ENCODE measurements at places on chromosomes 3 and 15.

GRCh38 chr3:168094580-168094876, 1.2 kb downstream of the GOLIM4 start:
- DNase-seq, result no peak
- H3K4me1 ChIP-seq, result peaks cover 11% of the 10 kb centered on the region
- peak overlapping the region; percentile 74 for H3K4me3 ChIP-seq

DNA sequence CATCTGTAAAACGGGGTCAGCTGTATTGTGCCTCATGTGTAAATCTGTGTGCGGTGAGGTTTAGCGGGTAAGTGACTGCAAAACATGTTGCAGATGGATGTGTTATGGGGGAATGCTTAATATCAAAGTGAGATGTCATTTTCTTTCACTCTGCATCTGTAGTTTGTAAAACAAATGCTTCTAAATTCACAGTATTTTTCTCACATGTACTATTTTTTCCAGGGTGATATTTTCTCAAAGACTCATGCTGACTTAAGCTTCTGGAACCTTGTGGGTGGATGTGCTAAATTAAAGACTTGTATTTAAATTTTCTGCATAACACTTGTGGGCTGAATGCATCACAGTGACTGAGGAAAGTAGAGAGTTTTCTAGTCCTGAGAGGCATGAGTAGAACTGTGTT, 115.2 kb upstream of the TP63 start:
- no peak for DNase-seq
- H3K27me3 ChIP-seq, result no peaks in the 10 kb centered on the region
- no peak overlapping the region for H3K27ac ChIP-seq
- no peaks in the 10 kb centered on the region for H3K4me1 ChIP-seq
- H3K4me3 ChIP-seq, result no peak overlapping the region
- no peaks in the 10 kb centered on the region for H3K36me3 ChIP-seq

DNA sequence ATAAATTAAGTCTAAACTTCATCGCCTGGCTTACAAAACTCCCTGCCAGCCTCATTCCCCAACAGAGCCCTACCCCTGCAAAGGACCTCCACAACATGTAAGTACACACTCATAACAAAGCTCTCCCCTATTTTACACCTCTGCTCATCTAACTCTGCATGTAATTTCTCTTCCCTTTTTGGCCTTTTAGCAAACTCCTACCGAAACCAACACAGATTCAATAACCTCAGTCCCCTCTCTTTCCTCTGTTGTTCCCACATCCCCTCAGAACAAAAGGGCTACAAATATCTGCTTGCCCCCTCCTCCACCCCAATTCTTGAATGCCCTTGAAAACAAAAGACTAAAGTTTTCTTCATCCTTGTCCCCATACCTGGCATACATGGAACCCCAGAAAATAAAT, 662 bp downstream of the UBL7 start:
- peak overlapping the region; percentile 84 for H3K4me3 ChIP-seq
- H3K27me3 ChIP-seq, result no peaks in the 10 kb centered on the region
- no peak for DNase-seq
- H3K36me3 ChIP-seq, result peaks cover 4% of the 10 kb centered on the region
- H3K27ac ChIP-seq, result no peak overlapping the region
- H3K4me1 ChIP-seq, result peaks cover 6% of the 10 kb centered on the region

GRCh38 chr15:67531379-67531914, 10.5 kb downstream of the C15orf61 start:
- DNase-seq, result peak; percentile 80
- no peaks in the 10 kb centered on the region for H3K36me3 ChIP-seq
- no peaks in the 10 kb centered on the region for H3K27me3 ChIP-seq
- no peak overlapping the region for H3K27ac ChIP-seq

GRCh38 chr15:63364399-63365272, 17.0 kb downstream of the CA12 start:
- no peak overlapping the region for H3K27ac ChIP-seq
- H3K27me3 ChIP-seq, result peaks cover 6% of the 10 kb centered on the region
- no peak overlapping the region for H3K4me3 ChIP-seq
- H3K4me1 ChIP-seq, result peaks cover 11% of the 10 kb centered on the region
- H3K36me3 ChIP-seq, result no peaks in the 10 kb centered on the region
- peak; percentile 22 for DNase-seq

DNA sequence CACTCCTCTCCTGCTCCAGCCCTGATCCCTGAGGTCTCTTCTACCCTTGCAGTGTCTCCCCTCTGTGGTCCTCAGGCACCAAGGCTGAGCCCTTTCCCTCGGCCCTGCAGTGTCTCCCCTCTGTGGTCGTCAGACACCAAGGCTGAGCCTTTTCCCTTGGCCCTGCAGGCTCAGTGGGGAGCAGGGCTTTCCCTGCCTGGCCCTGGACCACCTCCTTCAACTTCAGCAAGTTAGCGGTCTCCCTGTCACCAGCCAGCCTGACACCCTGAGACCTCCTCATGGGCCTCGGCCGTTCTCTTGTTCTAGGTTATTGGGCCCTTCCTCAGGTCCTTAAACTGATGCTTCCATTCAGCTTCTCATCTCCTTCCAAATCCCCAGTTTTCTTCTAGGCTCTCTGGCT, 4.3 kb downstream of the NRROS start:
- no peak overlapping the region for H3K27ac ChIP-seq
- no peak for DNase-seq
- H3K4me1 ChIP-seq, result peaks cover 2% of the 10 kb centered on the region
- no peak overlapping the region for H3K4me3 ChIP-seq
- H3K27me3 ChIP-seq, result peaks cover 39% of the 10 kb centered on the region
- H3K36me3 ChIP-seq, result no peaks in the 10 kb centered on the region

GRCh38 chr3:46019707-46020106, 7.6 kb downstream of the XCR1 start:
- H3K4me3 ChIP-seq, result no peak overlapping the region
- H3K4me1 ChIP-seq, result no peaks in the 10 kb centered on the region
- no peak overlapping the region for H3K27ac ChIP-seq
- H3K27me3 ChIP-seq, result peaks cover 18% of the 10 kb centered on the region
- no peaks in the 10 kb centered on the region for H3K36me3 ChIP-seq

Data from IMR-90 (cell line).